ENCODE measurements at places on chromosomes 4 and X.
A peak's percentile ranks its signal among the peaks of the same experiment; 100 is the strongest.

DNA sequence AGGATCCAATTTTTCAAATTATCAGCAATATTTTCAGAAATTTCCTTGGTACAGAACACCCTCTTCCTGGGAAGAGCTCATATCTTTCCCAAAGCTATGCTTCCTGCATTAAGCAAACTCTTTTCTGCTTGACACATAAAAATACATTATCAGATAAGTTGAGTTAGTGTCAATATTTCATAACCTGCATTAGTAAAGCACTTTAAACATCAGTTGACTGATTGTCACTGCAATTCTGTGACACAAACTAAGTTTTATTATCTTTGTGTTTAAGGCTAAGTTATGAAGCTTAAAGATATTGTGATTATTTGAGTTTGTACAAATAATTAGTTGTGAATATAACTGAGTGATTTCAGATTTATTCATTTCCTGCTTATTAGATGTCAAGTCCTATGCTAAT is 1045.4 kb upstream of the GRID2 start:
- DNase-seq = no peak

GRCh38 chr4:138669479-138670315 is 345.9 kb upstream of the NOCT start:
- peak; percentile 86 for DNase-seq

- peak; percentile 70 for DNase-seq
These were observed 276.7 kb downstream of the GBA3 start for GRCh38 chr4:22969287-22969896.

- DNase-seq = peak; percentile 62
These were observed 31.8 kb upstream of the PDLIM5 start for GRCh38 chr4:94419956-94420355.

DNA sequence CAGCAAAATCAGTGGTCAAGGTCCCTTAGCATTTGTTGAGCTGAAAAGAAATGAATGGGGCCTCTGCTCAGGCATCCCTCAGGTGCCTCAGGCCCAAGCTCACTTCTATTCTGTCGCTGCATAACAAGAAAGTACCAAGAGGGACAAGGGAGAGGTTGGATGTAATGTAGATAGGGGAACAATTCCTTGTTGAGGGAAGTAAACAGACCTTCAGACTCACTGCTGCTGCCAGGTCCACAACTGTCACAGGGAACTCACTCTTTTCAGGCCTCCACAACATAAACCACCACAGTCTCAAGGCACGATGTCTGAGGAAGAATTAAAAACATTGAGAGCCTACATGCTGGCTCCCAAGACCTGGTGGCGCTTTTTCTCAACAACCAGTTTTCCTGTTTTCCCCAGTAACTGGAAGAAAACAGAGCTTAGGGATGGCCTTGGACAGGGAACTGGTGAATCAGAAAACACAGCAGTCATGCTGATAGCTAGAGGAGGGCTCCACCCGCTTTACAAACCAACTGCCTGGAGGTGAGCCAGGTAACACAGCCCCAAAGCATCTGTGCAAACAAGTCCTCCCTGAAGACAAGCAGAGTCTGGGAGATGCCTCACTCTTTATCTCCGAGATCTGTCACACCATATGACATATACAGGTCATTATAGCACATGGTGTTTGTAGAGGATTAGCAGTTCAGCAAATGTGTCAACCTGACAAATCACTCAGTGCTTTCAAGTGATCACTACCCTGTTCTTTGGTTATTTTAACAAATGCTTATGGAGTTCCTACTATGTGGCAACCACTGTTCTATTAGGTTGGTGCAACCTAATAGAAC is 14.3 kb upstream of the AWAT1 start:
- DNase-seq = no peak

DNA sequence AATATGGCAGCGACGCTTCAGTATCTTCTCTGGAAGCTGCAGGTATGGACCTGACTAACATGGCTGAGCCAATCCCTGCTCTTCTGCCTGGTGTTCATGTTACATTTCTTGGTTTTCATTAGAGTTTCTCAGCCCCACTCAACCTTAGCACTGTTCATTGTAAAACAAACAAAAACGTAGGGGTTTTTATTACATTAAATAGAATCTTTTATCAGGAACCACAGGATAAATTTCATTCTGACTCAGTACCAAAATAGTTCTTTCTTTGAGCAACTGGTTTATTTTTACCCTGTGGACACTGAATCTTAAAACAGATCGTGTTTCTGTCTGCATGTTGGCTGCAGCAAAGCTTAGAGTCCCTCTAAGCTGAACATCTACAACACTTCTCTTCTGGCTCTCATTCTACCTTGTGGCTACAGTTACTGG is 27.1 kb downstream of the FHIP1A start:
- DNase-seq = no peak

- no peak for DNase-seq
These were observed 10.5 kb upstream of the PGM2 start for GRCh38 chr4:37816006-37816405.

GRCh38 chr4:108544481-108544880 is 75.9 kb upstream of the RPL34 start:
- peak; percentile 73 for DNase-seq

DNA sequence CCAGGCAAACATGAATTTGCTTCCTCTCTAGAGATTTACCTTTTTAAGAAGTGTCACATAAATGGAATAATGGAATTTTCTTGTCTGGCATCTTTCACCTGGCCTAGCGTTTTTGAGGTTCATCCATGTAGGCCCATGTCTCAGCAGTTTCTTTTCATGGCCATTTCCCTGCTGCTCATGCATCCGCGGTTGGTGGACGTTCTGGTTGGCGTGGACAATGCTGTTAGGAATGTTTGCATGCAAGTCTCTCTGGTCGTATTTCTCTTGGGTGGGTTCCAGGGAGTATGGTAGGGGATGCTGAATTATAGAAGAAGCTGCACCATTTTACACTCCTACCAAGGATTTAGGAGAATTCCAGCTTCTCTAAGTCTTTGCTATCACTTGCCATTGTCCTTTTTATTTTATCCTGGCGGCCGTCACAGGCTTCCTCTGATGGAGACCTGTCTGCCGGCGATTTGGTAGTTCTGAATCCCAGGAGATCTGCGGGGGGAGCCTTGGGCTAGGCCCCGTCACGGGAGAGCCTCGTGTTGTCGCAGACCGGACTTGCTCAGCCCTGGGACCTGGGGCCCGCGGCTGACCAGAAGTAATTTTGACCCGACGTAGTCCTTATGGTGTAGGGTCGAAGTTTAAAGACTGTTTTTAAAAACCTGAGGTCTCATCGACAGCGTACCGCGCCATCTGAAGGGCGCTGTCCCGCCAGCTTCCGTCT is 56.9 kb upstream of the TADA2B start:
- DNase-seq = peak; percentile 68

- DNase-seq = no peak
These were observed 102.5 kb downstream of the FNIP2 start for GRCh38 chr4:158871335-158871724.

DNA sequence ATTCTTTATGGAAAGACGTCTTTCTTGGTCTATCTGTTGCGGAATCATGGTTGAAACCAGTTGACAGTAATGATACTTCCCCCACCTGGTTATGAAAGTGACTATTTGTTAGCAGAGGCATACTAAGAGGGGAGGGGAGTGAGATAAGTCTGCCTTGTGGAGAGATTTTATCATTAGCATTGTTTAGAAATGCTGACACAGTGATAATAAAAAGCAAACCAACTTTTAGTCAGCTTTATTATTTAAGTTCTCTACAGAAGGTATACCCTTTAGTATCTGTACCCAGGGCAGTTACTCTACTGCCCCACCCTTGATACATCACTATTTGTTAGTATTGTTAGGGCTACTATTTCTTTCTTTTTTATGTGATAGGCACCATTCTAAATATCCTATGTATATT is 26.9 kb upstream of the IL1RAPL2 start:
- no peak for DNase-seq

- peak; percentile 39 for DNase-seq
These were observed 172.8 kb downstream of the FBXW7 start for GRCh38 chr4:152363086-152363485.

GRCh38 chrX:154805696-154806091 is 409 bp upstream of the MPP1 start:
- DNase-seq = no peak

- DNase-seq = no peak
These were observed 38.0 kb downstream of the TRIM2 start for GRCh38 chr4:153241970-153242838.

DNA sequence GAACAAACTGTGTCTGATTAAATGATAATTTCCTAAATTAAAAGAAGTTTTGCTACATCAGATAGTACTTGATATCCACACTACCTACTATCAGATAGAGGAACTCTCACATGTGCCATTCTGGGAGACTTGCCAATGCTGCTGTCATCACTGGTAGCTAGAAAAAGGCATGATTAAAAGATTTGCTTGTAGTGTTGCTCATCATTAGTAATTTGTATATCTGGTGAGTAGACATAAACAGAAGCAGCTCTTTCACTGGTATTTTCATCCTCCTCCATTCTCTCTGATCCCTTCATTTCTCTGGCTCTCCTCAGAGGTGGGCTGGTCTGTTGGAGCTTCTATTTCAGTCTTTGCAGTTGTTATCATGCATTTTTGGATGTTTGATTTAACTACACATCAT is 56.0 kb downstream of the SPRY1 start:
- DNase-seq = peak; percentile 94

All from ELR (cell line).